ENCODE measurements at places on chromosomes 2 and 18. TPM values are rescaled to one million over a fixed set of nuclear protein-coding genes. Genes with fewer than 3 reads are reported as not detected.

The DUSP11 gene
- 28.8 TPM for total RNA-seq

The ASB1 gene
- 12.3 TPM for total RNA-seq

The MGAT4A gene
- 5.6 TPM for total RNA-seq

The LIMS3 gene
- total RNA-seq, result not detected

The GFPT1 gene
- total RNA-seq, result 31.6 TPM

The UGT1A5 gene
- 0.68 TPM for total RNA-seq

DNA sequence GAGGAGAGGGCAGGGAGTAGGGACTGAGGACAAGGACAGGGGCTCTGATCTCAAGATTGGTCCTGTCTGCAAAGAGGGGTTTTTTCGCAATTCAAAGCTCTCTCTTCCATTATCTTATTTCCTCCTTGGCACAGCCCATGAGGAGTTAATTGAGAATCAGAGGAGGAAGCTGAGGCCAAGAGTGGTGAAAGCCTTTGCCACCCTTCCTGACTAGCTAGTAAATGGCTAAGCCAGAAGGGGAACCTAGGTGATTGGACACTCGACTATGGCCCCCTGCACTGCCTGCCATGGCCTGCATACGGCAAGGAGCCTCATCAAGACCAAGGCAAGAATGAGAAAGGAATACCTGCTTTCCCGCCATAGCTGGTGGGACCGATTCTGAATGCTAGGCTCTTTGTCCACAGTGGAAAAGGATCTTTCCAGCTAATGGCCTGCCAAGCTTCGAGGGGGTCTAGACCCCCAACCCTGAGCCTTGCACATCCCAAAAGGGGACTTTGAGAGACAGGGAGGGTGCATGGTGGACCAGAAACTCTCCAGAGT, 237.9 kb downstream of the HAUS1 start:
- no peak for ATAC-seq

The RSAD2 gene
- total RNA-seq, result 1.6 TPM

DNA sequence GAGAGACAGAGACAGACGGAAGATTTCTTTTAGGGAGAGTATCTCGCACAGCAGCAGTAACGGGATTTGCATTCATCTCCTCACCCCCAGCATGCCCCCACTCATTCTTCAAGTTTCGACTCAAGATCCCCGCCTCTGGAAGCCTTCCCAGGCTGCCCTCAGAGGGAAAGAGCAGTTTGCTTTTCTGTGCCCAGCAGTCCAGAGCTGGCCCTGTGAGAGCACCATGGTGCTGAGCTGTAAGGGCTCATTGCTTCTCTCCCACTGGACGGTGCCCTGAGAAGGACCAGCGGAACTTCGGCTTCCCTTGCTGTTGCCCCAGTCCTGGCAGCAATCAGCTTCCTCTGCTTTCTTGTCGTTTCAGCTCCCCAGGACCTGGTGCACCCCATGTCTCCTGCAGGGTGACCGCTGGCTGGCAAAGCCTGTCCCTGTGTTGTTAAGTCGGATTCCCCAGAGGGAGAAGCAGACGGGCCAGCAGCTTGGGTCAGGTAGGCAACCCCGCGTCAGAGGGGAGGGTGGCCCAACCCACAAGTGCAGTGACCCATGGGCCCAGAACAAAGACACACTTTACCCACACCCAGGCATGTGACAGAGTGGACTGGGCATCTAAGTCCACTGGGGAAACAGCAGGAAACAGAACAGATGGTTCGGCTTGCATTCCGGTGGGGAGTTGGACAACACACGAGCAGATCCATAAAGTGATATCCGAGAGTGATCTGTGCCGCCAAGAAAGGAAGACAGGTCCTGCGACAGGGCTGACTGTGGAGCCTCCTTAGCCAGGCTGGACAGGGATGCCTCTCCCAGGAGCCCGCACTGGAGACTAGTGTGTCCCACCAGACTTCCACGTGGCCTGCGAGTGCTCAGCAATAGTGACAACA, 36.6 kb downstream of the TMEM177 start:
- ATAC-seq, result no peak

DNA sequence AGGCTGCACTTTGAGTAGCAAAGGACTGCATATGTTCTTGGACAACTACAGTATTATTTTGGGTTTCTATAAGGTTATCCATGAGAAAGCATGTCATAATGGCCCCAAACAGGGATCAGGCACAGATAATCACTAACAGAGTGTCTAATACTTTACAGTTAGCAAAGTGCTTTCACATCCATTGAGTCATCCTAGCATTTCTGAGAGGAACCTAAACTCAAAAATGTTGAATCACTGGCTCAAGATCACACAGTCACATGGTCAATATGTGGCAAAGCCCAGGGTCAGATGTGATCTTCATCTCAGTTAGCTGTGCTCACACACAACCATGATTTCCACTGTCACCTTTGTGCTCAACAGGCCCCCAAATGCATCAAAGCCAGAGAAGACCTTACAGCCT, 156.1 kb upstream of the VRK2 start:
- ATAC-seq, result no peak

- ATAC-seq, result peak; percentile 63
Measured at GRCh38 chr2:96895746-96896651, 26.1 kb upstream of the SEMA4C start.

The PTPRM gene
- total RNA-seq, result 5.3 TPM

DNA sequence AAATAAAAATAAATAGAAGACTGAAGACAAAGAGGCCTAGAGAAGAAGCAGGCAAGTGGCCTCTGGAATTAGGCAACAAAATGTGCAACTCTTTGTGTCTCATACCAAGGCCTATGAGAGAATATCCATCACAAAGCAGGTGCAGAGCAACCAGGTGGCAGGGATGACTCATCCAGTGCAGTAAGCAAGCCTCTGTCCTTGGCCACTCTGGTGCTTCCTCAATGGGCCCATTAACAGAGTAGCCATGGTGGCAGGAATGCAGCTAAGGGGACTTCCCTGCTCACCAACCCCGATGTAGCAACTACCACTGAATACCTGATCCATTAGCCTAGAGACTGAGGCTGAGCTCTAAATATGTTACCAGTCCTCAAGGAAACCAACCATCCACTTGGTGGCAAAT, 11.0 kb upstream of the EPG5 start:
- ATAC-seq, result peak; percentile 78

The C2orf92 gene
- 1.7 TPM for total RNA-seq
